ENCODE measurements at places on chromosomes 5 and 9. TPM values are rescaled to one million over a fixed set of nuclear protein-coding genes. Genes with fewer than 3 reads are reported as not detected.

GRCh38 chr5:155839251-155840037 lies 487.5 kb upstream of the SGCD start:
- DNase-seq: peak; percentile 22

GRCh38 chr5:115785381-115786065 lies 30.9 kb downstream of the CDO1 start:
- no peak for DNase-seq

DNA sequence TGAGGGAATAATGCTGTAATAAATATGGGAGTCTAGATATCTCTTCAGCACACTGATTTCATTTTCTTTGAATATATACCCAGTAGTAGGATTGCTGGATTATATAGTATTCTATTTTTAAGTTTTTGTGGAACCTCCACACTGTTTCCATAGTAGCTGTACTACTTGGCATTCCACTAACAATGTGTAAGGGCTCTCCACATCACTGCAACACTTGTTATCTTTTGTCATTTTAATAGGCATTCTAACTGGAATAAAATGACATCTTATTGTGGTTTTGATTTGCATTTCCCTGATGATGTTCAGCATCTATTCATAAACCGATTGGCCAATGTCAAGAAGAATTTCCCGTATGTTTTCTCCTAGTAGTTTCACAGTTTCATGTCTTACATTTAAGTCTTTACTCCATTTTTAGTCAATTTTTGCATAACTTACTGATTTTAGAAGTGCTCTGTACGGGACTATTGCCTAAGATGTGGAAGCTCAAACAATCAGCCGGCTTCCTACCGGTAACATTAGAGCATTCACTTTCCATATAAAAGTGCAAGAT lies 1078.8 kb downstream of the TAF11L14 start:
- DNase-seq: no peak

GRCh38 chr9:21121079-21121478 lies 20.6 kb downstream of the IFNW1 start:
- DNase-seq: no peak

DNA sequence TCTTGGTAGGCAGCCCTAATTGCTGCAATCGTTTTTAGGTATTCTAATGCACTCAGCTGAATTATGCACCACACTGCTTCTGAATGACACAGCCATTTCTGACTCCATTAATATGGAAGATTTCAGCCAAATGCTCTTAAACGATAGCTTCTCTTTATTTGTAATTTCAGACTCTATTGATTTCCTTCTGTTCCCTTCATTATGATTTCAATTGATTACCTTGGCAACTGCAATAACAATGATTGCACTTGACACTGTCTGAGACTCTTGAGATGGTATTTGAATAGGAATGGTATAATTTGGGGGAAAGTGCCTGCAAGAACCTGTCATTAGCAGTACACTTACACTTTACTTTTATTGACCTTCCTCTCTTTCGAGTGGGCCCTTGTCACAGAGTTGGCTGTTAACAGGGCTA lies 296.1 kb upstream of the DMAC1 start:
- no peak for DNase-seq

- no peak for DNase-seq
Observed at GRCh38 chr5:115389799-115390382, 93.4 kb upstream of the CCDC112 start.

- DNase-seq: no peak
Observed at GRCh38 chr9:133304477-133305377, 29.7 kb upstream of the ABO start.

DNA sequence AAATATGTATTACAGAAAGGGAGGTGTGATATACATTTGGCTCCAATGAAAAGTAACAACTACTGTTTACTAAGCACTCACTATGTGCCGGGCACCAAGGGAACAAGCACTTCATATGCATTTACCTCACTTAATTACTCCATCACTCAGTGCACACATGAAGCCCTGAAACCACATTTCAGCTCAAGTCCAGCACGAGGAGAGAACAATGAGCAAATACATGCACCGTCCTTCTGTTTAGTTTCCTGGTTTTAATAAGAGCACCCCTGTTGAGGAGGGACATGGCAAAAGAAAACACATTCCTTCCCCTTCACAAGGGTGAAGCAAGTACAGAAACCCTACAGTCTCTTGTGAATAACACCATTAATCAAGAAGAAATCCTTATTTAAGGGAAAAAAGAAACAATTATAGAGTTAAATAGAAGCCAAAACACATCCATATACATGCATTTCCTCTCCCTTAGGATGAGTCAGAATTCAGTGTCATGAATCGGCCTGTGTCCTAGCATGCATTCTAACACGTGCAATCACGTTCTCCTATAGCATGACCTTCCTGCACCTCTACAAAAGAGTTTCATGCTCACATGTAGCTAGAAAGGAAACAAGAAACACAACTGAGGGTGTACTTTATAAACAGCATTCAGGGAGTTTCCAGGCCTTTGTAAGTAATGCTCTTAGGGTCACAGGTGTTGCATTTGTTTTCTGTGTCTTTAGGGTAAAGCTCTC lies 411.6 kb downstream of the BNC2 start:
- no peak for DNase-seq

DNA sequence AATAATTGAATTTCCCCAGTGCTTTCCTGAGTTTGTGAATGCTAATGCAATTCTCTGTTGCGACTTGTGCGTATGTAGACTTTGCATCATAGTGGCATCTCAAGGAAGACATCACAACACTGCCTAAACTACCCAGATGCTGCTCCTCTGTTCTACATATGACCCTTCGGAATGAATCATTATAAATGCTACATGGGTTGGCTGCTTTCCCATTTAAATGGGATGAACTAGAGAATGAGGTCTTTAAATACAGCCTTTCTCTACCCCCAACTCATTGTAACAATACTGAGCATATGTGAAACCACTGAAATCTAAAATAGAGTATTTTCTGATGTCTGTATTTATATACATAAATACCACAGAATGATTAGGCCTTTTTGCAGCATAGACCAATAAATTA lies 136.6 kb upstream of the ICE1 start:
- DNase-seq: no peak

- peak; percentile 59 for DNase-seq
Observed at GRCh38 chr5:92378966-92379611, 996.0 kb upstream of the ARRDC3 start.

- DNase-seq: no peak
Observed at GRCh38 chr5:72140711-72141110, 33.4 kb downstream of the MAP1B start.

GRCh38 chr5:136559651-136560050 lies 194.3 kb upstream of the TRPC7 start:
- DNase-seq: no peak

GRCh38 chr5:145772466-145772865 lies 62.7 kb downstream of the PRELID2 start:
- DNase-seq: no peak

- DNase-seq: no peak
Observed at GRCh38 chr5:160378330-160378729, 7.9 kb upstream of the C1QTNF2 start.

DNA sequence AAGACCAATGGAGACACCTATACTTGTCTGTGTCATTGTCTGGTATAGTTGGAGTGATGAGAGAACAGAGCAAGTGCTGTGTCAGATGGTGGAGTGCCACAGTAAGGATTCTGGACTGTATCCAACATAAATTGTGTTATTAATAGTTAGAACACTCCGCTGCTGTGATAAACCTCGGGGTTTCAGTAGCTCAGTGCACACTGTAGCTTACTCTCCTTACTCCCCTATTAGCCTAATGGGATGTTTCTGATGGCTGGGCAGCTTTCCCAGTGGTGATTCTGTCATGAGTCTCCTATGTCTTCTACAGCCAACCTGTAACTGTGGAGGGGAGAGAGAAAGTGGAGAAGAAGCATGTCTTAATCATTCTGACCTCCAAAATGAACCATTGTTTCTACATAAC lies 127.6 kb upstream of the PTCH1 start:
- DNase-seq: no peak

DNA sequence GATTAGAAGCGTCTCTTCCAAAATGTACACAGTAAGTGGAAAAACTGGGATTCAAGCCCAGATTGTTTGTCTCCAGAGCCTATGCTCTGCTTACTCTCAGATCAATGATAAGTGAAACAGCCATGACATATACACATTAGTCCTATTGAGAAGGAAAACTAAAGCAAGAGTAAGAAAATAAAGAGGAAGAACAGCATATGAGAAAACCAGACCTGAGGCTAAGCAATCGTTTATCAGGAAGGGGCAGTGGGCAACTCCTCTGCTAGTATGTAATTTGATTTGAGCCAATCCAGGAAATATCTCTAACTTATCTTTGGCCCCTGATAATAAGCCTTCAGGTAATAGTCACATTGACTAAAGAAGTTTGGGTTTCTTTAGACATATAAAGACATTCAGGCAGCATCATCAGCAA lies 789.9 kb upstream of the C9orf72 start:
- DNase-seq: no peak

GRCh38 chr5:36070687-36071571 lies 4.2 kb upstream of the UGT3A2 start:
- no peak for DNase-seq

DNA sequence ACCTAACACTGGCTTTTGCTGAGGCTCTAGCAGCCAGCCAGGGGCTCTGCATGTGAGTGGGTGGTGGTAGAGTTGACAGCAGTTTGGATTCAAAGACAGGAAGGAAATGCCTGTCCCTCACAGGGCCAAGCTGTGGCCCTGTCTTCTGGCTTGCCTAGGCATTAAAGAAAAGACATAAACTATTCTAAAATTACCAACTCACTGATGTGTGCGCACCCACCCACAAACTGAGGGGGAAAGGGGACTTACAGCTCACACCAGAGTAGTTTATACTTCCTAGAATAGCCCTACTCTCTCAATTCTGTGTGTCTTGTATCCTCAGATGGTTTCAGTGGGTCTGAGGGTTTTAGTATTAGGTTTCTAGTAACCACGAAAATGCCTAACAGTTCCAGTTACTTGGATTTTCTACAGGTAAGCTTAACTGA lies 18.3 kb upstream of the IL13 start:
- DNase-seq: no peak

DNA sequence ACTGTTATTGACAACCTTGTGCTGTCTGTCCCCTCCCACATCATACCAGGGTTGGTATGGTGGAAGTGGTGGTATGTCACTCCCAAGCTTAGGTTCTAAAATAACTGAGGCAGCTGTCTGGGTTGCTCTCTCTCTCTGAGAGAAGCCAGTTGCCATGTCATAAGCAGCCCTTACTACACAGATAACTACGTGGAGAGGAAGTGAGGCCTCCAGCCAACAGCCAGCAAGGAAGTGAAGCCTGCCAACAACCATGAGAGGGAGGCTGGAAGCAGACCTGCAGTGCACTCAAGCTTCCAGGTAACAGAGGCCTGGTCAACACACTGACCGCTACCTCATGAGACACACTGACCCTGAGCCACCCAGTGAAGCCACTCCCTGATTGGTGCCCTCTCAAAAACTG lies 18.6 kb downstream of the CTNNAL1 start:
- peak; percentile 55 for DNase-seq

Gene AHRR
- total RNA-seq: 0.29 TPM

Gene CAMK2A
- not detected for total RNA-seq

Gene SLC46A2
- not detected for total RNA-seq

Gene LMX1B
- 0.52 TPM for total RNA-seq

Gene PTPRD
- total RNA-seq: 5.6 TPM

Gene ANKRD34B
- total RNA-seq: 1.2 TPM

Gene PCDHGB4
- 1.7 TPM for total RNA-seq

Gene HSPB3
- not detected for total RNA-seq

Gene SLC6A7
- total RNA-seq: not detected
